ENCODE measurements at places on chromosomes 1 and 21.
A peak's percentile ranks its signal among the peaks of the same experiment; 100 is the strongest.

DNA sequence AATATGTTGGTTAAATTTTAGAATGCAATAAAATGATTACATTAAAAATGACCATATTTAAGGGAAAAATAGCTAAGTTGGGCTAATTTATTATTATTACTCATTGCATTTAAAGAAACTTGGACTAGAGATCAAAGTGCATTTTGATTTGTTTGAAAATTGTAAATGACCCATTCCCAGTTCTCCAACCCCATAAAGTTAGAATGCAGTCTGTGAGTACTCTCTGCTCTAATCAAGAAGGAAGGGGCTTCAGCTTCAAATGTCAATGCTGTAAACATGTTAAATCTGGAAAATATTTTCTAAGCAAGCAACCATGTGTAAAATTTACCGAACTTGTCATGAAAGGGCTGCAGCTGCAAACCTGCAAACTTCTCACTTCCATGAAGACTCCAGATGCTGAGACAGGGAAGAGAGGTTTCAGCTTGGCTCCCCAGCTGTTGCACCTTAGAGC is 232.7 kb downstream of the TTLL7 start:
- DNase-seq: no peak

DNA sequence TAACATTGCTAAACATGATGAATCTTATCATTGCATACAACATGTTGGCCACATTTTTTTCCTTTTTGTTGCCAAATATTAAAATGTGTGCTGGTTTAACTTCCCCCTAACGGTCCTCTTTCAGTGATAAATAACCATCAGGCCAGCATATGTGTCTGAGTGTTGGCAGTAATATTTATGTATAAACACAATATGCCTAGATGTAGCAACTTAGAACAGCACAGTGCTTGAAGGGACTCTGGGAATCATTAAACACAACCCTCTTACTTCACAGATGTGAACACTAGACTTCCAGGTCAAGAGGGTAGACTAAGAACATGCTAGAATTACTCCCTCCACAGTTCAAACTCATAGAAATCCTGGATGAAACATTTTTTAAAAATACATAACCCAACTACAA is 581.8 kb downstream of the PLPP3 start:
- no peak for DNase-seq

DNA sequence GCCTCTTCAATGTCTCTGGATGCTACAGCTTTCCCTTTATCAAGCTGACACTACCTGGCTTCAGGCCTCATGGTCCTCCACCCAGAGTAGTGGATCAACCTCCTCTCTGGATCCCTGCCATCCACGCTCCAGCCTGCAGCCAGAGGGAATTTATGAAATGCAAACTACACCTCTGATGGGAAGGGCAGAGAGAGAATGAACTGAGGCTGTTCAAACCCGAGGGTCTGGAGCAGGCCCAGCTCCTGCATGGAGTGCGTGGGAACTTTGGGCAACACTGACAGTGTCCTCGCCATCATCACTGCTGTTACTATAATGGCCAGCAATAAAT is 157.8 kb downstream of the TRABD2B start:
- no peak for DNase-seq

DNA sequence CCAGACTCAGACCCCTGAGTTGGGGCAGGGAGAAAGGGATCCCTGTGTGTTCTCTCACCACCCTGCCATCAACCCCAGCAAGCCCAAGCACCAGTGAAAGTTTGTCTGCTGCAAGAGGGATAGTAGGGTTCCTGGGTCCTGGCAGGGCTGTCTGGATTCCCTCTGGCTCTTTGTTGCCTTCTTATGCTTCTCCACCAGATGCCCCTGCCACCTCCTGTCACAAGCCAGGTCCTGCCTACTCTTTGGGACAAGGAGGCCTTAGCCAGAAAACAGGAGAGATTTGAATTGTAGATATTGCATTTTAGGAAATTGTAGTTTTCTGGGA is 21.7 kb downstream of the UBE2T start:
- no peak for DNase-seq

DNA sequence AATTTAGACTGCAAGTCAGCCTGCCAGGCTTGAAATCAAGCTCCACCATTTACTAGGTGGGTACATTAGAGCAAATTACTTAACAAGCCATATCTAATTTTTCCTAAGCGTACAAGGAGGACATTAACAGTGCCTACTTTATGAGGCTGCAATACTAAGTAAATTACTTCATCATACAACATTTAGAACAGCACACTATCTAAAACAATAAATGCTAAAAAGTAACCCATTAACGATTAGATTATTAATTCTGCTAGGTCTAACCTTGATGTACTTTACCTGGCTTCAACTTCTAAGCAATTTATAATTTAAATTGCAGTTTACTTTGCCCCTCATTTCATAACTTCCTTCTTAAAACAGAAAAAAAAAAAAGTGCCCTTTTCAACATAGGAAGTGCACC is 1155.6 kb upstream of the NCAM2 start:
- DNase-seq: no peak

GRCh38 chr1:29117381-29117780 is 6.3 kb downstream of the TMEM200B start:
- DNase-seq: no peak

DNA sequence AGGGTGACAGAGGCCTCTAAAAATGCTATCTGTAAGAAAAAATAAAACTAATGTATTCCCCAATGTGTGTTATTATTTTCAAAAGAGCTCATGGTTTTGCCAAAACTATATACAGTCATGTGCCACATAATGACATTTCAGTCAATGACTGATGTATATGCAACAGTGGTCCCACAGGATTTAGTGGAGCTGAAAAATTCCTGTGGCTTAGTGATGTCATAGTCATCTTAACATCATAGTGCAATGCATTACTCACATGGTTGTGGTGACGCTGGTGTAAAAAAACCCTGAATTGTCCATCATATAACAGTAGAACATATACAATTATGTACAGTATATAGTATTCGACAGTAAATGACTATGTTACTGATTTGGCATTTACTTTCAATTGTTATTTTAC is 172.4 kb downstream of the CACNA1E start:
- peak; percentile 25 for DNase-seq

DNA sequence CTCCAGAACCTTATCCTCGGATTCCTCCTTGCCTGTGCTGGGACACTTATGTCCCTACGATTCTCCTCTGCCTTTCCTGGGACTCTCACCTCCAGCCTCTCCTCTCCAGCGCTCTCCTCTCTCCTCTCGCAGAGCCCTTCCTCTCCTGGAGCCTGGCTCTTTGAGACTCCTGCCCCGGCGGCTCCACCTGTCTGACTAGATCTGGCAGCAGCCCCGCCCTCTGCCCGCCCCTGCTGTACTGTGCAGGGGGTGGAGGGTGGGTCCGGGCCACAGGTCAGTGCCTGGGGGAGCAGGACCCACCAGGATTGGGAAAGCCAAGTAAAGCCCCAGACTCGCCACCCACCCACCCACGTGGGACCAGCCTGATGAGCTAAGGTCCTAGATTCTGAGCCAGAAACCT is 1.6 kb downstream of the ELOVL1 start:
- DNase-seq: no peak

GRCh38 chr1:109474697-109475096 is 8.4 kb downstream of the SYPL2 start:
- no peak for DNase-seq

DNA sequence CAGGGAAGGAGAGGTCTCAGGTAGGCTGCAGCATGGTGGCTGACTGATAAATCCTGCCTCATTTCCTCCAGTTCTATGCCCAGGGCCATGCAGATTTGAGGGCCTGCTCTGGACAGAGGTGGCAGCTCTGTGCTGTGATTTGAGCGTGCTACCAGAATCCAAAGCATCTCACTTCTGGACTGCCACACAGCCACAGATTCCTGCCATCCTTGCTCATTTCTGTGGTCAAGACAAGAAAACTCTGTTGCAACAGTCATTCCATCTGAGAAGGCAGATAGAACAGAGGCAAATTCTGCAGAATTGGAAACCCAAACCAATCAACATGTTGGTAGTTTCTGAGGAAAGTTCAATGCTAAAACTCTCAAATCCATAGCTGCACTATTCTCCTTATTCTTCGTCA is 102.8 kb upstream of the GALNT2 start:
- no peak for DNase-seq

DNA sequence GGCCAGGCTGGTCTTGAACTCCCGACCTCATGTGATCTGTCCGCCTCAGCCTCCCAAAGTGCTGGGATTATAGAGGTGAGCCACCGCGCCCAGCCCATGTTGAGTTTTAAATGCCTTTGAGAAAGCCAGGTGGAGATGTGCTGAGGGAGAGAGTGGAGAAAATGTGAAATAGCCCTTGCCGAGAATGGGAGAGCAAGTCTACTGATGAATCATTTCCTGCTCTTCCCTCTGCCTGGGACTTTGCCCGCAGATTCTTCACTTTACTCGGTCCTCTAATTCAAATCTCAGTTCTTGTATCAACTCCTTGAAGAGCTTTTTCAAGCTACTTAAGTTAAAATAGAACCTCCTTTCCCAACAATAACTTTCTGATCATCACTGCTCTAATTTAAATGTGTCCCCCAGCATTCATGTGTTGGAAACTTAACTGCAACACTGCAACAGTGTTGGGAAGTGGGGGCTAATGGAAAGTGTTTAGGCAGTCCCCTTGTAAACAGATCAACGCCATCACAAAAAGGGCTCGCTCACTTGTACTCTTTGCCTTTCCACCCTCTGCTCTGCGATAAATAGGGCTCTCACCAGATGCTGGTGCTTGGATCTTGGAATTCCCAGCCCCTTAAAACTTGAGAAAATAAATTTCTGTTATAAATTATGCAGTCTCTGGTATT is 27.8 kb downstream of the OSBPL9 start:
- peak; percentile 64 for DNase-seq
